ENCODE measurements at places on chromosomes 1 and 21.

- DNase-seq: no peak
Measured at GRCh38 chr1:85707267-85707989, 805 bp downstream of the ZNHIT6 start.

- DNase-seq: peak; percentile 66
Measured at GRCh38 chr1:921011-921837, 2.5 kb upstream of the SAMD11 start.

- DNase-seq: no peak
Measured at GRCh38 chr1:153506831-153507413, 28.9 kb downstream of the S100A6 start.

DNA sequence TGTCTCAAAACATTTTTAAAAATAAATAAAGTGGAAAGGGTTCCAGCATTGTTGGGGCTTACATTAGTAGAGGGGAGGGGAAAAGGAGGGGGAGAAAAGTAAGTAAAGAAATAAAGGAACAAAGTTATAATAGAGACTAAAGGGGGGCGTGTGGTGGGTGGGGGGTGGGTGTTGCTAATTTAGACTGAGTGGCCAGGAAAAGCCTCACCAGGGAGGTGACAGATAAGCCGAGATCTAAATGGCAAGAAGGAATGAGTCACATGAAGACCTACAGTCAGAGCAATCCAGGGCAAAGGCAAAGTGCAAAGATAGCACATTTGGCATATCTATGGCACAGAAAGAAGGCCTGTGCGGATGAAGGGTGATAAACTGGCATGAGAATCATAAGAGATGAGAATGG, 7.5 kb downstream of the MPL start:
- no peak for DNase-seq

- no peak for DNase-seq
Measured at GRCh38 chr1:200265104-200265503, 144.7 kb downstream of the ZNF281 start.

GRCh38 chr1:93585059-93585966, 96.3 kb downstream of the BCAR3 start:
- DNase-seq: no peak

Measured in CD8-positive, alpha-beta T cell (primary cell).